ENCODE measurements at places on chromosomes 12 and 14.

- DNase-seq, result no peak
Observed at GRCh38 chr12:109597414-109597794, 23.8 kb downstream of the MVK start.

DNA sequence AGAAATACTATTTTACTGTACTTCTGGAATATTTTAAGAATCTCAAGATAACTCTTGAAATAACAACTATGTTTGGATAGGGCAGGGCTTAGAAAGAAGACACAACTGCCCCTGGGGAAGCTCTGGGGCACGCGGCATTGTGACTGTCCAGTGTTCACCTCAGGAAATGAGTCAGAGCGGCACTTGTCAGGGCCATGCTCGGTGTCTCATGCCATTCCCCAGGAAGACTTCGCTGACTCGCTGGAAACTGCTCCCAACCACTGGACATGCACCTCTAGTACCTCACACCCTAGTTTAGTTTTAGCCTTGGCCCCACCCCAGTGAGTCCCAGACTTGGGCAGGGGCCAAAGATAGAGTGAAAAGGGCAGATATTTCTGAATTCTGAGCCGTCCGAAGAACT, 192.0 kb downstream of the TTC7B start:
- no peak for DNase-seq

GRCh38 chr12:39441963-39442830, 723 bp downstream of the KIF21A start:
- DNase-seq, result peak; percentile 37

DNA sequence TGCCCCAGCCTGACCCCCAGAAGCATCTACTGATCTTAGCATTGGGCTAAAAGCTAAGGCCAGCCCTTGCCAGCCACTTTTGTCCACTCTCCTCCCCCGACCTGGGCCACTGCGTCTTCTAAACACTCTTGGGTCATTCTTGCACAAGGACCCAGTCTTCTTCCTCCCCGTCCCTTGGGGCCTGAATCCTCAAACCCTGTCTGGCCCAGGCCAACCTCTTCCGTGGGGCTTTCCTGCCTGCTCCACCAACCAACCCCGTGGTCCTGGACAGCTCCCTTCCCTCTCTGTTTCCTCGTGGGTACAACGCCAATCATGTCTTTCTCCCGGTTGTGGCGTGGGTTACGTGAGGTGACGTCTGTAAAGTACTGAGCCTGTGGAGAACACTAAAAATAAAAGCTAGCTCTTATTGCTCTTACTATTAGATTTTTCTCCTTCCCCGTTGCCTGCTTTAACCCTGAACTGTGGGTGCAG, 21.5 kb downstream of the FAM222A start:
- no peak for DNase-seq

DNA sequence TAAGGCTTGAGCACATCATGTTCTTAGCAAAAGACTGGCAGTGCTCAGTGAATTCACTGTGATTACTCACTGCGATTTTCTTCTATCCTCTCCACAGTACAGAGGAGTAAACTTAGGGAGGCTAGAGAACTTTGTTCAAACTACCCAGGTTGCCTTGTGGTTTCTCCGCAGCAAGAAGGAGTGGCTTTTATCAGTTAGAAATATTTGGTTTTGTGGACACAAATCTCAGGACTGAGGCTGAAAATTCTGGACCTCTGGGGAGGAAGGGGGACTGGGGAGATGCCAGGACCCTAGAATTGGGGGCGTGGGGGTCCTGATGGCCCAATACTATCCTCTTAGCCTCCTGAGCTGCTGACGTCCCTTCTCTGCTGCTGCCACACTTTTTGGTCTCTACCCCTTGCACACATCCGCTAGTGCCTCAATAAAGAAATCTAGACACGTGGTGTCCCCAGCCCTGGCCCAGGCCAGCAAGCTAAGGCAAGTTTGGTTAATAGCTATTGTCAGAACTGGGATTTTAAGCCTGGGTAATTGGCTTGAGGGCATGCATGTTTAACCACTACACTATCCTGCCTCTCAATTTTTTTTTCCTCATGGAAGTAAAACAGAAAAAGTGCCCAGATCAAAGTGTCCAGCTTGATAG, 842 bp downstream of the OAS2 start:
- DNase-seq, result no peak

DNA sequence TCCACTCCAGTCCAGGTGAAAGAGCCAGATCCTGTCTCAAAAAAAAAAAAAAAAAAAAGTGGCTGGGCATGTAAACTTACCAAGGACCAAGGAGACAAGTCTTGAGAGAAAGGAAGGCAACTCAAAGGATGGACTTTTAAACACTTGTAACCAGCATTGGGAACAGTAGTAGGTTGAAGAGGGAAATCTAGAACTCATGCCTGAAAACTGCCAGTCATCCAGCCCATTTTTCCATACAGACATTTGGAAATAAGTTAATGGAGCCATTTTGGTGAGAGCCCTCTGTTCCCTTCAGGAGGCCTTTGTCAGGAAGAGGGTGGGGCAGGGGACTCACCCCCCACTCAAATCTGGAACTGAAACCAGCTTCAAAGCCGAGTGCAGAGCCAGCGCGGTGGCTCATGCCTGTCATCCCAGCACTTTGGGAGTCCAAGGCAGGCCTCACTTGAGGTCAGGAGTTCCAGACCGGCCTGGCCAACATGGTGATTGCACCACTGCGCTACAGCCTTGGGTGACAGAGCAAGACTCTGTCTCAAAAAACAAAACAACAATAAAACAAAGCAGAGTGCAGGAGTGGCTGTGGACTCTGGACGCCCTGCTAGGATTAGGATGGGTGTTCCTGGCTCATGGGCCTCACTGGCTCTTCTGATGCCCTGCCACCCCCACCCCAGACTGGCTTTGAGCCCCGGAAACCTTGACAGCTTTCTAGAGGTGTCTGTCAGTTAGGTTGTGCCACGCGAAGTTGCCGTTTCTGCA, 1.6 kb upstream of the MLXIP start:
- no peak for DNase-seq

Data from stimulated activated CD4-positive, alpha-beta T cell treated with anti-CD3 and anti-CD28 coated beads, Interleukin-2, amount 100 ng/mL, for 48 hours (primary cell).